Femur (tissue), 1 donor: ENCODE measurements at places on chromosomes 3 and 15.

DNA sequence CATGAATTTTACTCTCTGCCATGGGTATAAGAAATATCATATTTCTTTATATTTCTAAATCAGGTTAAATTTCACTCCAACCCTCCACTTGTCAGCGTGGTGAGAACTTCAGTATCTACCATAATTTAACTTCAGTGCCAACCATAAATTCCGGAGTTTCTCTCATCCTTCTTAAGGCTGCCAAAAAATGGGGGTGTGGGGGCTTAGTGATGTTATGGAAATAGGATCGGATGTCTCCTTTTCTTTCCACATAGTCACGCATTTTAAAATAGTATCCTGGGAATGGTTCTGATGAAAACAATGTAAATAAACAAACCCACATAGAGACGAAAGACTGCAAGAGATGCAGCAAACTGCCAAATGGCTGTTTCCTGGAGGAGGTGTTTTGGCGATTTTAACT, 12.9 kb upstream of the FAM3D start:
- DNase-seq = no peak

DNA sequence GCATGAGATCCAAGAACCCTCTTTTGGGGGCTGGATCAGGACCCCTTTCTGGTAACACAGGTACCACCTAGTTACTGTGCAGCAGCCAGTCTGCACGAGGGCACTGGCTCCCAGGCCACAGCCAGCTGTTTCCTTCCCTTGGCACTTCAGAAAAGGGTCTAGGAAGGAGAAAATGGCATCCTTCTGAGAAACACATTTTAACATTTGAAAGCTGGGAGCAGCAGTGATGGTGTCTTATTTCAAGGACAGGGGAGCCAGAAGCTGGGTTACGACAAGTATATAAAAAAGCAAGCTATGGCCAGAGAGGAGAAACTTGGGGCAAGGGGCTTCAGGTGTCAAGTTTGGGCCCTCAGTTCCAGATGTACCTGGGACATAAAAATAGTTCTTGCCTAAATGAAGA, 282.8 kb downstream of the CTNNB1 start:
- DNase-seq = no peak

GRCh38 chr3:133655731-133656515, 5.8 kb downstream of the TOPBP1 start:
- no peak for DNase-seq

GRCh38 chr3:39272191-39272590, 7.6 kb downstream of the CX3CR1 start:
- DNase-seq = no peak

DNA sequence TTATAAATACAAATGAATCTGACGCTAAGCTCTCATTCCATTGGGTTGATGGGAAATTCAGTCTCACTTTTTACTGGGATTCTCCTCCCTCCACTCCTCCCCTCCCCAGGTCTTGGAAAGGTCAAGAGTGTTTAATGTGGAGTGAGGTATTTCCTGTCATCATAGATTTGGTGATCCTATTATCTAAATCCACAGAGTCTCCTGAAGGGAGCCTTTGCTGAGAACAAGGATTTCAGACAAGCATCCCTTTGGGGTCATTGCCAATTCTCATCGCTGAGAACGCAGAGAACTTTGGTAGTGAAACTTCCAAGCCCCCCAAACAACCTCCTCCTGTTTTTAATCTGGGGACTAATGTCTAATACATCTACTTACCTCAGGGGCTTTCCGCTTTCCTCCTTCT, 297.9 kb downstream of the OTOL1 start:
- no peak for DNase-seq

DNA sequence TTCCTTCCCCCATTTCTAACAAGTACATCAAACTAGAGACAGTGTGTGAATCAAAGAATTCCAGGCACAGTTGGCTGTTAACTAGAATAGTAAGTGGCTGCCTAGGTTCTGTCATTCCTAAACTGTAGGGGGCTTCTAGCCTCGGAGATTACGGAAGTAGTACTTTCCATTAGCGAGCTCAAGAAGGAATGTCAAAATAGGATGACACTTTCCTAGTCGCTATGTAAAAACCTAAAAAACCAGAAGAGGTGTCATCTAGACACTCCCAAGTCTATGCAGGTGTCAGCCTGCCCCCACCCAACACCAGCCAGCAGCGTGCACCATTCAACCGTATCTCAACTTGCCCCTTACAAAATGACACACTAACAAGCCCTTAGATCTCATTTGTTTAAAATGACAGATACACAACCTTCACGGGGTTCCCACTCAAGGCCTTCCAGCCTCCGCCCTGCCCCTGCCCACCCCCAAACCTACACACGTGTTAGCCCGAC, 874 bp downstream of the INO80 start:
- no peak for DNase-seq
